ENCODE measurements at places on chromosomes 12 and 14.

GRCh38 chr12:111953455-111953854, 59.5 kb downstream of the TMEM116 start:
- DNase-seq = no peak

- DNase-seq = no peak
These were observed 5.7 kb downstream of the SPIC start for GRCh38 chr12:101480849-101481248.

- no peak for DNase-seq
These were observed 418.7 kb downstream of the NPAS3 start for GRCh38 chr14:33357225-33358010.

DNA sequence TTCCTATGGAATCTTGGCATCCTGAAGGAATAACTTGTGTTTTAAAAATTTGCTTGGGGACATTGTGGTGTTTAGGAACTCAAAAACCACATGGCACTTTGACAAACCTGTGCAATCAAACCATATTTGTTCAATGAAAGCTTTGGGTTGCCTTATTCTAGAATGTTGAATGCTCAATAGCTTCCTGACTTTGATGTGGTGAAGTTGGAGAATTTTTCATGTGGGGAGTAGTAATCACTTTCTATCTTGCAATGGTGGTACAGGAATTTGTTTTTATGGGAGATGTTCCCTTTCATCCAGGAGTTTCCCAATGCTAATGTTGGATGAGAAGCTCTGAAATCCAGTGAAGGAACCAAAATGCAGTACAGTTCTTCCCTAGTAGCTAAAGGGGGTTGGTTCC, 42.2 kb upstream of the LDHB start:
- DNase-seq = no peak

DNA sequence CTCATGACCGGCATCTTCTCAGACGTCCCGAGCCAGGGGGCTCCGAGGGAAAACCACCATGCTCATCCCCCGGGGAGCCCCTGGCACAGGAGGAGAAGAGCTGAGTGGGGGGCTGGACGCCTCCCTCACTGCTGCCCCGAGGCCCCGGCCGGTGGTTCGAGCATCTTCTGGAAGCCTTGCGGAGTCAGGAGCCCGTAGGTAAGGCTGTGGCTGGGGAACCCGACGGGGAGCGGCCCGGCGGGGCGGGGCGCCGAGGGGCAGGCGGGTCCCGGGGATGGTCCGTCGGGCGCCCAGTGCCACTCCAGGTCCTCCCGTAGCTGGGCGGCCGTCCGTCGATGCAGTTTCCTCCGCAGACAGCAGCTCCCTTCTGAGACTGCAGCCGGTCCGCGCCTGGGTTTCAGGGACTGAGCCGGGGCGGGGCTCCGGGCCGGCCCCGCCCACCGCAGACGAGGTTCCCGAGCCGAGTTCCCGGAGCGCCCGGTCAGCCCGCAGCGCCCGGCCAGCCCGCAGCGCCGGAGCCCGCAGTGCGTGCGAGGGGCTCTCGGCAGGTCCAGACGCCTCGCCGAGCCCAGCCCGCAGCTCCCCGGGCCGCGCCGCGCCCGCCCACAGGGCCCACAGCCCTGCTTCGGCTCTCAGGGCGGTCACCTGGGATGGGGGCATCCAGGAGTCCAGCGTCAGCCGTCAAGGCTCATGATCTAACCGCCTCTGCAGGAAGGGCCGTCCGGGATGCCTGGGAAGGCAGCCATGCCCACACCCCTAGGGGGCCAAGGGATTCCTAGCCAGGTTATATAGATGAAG, at the start of gene PGF:
Gene PGF, minus strand, starts transcription at position 369 of the 798 bp plus-strand sequence. Its CDS starts 355 bp downstream, at position 14.
- DNase-seq = peak; percentile 48

DNA sequence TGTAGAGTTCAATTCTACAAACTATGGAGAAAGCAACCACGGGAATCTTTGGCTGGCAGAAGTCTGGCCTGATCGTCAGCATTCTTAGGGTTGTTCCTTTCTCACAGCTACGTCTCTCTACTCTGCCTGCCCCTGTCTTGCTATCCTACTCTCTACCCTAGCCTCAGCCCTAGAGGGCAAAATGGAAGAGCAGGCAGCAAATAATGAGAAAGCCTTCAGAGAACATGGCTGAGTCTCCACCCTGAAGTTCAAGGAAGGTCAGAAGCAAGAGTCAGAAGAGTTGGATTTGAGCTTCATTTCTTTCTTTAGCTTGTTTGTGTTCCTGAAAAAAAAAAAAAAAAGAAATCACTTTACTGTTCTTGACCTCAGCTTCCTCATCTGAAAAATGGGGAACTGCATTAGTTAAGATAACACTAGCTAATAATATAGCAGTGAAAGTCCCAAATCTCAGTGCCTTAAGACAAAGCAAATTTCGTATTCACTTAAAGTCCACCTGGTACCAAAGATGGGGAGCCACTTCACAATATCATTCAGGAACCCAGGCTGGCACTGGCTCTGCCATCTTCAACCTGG, 50.2 kb upstream of the CCND2 start:
- DNase-seq = no peak

- no peak for DNase-seq
These were observed 513 bp downstream of the HOXC11 start for GRCh38 chr12:53973236-53974042.

- no peak for DNase-seq
These were observed 1598.3 kb downstream of the AACS start for GRCh38 chr12:126663304-126664094.

- DNase-seq = no peak
These were observed 748 bp upstream of the ACVRL1 start for GRCh38 chr12:51906430-51907082.

- DNase-seq = no peak
These were observed 14.8 kb downstream of the GUCY2C start for GRCh38 chr12:14681625-14682024.

DNA sequence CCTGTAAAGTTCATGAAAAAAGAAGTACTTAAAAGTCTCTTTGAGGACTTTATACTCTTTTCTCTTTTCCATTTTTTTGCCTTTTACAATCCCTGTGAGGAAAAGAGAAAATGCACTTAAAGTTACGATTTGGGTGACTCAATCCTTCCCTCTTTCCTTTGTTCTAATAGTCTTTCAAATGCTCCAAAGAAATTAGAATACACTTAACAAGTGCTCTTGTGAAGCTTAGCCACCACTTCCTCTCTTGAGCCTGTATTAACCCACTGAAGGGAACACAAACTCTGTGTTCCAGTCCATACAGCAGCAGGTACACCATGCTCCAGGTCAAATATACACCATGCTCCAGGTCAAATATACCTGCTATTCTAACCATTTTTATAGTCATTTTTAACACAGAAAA, 581.1 kb upstream of the MGAT4C start:
- no peak for DNase-seq

GRCh38 chr12:127214186-127214585, 1052.8 kb upstream of the TMEM132C start:
- no peak for DNase-seq

- no peak for DNase-seq
These were observed 14.9 kb upstream of the HEATR5A start for GRCh38 chr14:31435276-31435675.

GRCh38 chr12:57005980-57006808, at the start of gene ZBTB39:
Gene ZBTB39, minus strand, starts transcription at chr12:57006546. Its CDS starts 1,629 bp downstream, at chr12:57004917.
- peak; percentile 83 for DNase-seq

DNA sequence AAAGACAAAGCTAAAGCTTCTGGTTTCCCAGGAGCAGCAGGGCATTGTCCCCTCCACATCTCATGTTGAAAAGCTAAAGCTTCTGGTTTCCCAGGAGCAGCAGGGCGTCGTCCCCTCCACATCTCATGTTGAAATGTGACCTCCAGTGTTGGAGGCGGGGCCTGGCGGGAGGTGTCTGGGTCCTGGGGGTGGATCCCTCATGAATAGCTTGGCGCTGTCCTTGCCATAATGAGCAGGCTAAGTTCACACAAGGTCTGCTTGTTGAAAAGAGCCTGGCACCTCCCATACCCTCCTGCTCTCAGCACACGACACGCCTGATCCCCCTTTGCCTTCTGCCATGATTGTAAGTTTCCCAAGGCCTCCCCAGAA, 123.7 kb downstream of the PIWIL1 start:
- DNase-seq = no peak

DNA sequence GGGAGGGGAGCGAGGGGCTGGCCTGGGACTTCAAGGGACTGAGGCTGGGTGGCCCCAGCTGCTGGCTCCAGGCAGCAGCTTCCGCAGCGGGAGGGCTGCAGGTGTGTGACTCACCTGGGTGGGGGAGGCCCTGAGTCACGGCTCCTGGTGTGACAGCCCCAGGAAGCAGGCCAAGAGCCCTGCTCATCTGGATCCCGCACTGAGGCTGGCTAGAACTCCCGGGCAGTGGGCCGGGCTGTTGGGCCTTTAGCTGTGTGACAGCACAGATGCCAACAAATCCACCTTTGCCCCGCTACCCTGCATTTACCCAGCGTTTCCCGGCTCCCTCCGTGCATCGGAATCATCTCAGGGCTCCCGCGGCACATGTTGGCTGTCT, 180.0 kb upstream of the PRMT8 start:
- no peak for DNase-seq

- no peak for DNase-seq
These were observed 81.6 kb downstream of the LLPH start for GRCh38 chr12:66048835-66049537.

GRCh38 chr12:50598321-50598862, 93.6 kb downstream of the DIP2B start:
- no peak for DNase-seq
